Central memory CD4-positive, alpha-beta T cell (primary cell): ENCODE measurements at places on chromosomes 1 and 21.

DNA sequence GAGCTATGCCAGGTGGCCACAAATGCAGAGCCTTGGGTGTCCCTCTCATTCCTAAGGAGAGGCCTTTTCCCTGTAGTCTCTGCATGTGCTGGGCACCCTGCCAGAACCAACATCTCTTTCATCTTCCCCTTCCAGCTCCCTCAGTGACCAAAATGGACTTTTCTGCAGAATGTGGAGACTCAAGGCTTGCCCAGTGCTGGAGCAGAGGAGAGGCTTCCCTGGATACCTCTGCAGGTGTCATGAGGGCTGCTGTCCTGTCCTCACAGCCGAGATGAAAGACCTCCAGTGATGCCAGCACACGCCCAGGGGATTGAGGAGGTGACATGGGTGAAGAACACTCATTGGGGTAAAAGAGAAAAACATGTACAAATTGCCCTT lies 347.0 kb upstream of the AJAP1 start:
- no peak for DNase-seq

DNA sequence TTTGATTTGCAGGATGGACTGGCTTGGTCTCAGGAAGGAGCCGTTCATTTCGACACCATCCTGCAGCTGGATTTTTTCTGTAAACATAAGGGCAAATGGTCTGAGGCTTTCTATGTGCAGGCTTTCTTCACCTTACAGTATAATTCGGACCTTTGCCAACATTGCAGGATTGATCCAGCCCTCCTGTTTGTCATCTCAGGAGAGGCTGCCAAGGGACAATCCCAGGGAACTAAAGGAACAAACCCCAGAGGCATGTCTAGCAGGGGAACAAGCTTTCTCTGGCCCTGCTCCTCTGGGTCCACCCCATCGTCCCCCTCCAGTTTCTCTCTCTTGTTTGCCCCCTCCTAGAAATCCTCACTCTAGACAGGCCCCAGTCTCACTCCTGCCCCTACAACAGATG lies 24.8 kb upstream of the GBP6 start:
- no peak for DNase-seq

DNA sequence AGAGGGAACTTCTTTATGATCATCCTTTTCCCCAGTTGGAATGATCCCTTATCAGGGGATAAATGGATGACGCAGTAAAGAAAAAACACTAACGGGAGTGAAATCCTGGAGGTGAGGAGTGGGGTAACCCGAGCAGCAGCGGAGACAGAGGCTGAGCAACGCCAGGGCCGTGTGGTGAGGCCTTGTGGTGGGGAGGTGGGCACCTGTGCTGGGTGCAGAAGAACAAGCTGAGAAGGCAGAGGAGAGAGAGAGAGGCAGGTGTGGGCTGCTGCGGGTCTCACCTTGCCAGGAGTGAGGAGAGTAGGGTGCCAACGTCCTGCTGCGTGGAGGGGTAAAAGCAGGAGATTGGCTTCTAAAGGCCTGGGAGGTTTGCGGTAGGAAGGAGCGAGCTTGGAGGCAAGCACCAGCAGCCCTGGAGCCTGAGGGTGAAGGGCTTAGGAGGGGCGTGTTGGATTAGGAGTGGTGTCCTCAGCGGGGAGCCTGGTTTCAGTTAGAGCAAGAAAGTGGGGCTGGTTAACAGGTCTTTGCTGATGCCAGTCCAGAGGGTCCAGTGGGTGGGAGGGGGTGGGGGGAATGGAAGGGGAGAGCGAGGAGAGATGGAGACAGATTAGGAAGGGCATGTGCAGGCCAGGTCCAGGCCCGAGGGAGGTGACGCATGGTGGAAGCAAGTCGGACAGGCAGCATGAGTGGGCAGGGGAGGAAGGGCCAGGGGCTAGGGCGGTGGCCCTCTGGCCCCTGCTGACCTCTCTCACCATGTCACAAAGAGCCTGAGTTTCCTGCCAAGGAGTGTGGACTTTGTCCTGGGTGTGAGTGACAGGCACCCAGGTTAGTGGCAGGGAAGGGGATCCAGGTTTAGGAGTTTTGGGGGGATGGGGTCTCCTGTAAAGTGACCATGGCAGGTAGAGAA lies 36.7 kb upstream of the LHX4 start:
- no peak for DNase-seq

DNA sequence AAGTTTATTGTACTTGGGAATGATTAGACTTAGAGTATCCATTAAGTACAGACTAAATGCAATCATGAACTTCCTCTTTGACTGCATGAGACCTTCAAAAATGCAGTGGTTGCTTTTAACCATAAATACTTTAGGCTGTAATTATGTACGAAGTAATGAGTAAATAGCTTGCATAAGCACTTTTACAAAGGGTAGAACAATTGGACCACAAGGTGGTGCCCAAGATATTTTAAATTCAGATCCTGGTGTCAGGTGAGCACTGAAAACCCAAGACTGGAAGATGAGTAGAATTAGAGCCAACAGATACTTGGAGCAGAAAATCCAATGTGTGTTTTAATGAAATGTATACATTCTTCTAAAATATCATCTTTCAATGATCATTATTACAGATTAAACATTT lies 43.4 kb upstream of the RHOU start:
- peak; percentile 24 for DNase-seq

- no peak for DNase-seq
These were observed 135.9 kb downstream of the ACBD6 start for GRCh38 chr1:180366371-180367068.

- DNase-seq = no peak
These were observed 48.3 kb downstream of the IGSF21 start for GRCh38 chr1:18155881-18156385.

DNA sequence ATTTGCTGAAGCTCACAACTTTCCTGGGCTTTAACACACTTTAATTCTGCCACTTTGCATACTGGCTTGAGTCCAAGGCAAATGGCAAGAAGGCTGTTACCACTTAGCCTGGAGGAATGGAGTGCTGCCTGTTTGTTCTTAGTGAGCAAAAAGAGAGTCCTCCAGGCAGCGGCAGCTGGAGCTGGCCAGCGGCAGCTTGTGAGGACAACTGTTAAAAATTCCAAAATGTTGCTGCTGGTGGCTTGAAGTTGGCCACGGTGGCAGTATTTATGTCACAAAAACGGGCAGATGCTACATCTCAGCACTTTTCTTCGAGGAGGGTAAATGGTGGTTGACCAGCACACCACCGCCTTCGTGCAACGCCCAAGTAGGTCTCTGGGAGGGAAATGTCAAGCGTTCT lies 27.3 kb downstream of the STPG1 start:
- DNase-seq = no peak

DNA sequence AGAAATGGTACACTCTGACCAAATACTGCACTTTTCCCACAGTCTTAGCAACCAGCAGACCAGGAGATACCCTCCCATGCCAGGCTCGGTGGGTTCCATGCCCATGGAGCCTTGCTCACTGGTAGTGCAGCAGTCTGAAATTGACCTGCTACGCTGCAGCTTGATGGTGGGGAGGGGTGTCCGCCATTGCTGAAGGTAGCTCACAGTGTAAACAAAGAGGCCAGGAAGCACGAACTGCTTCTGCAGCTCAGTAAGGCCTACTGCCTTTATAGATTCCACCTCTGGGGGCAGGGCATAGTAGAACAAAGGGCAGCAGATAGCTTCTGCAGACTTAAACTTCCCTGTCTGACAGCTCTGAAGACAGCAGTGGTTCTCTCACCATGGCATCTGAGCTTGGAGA lies 12.3 kb upstream of the IFI44L start:
- no peak for DNase-seq

DNA sequence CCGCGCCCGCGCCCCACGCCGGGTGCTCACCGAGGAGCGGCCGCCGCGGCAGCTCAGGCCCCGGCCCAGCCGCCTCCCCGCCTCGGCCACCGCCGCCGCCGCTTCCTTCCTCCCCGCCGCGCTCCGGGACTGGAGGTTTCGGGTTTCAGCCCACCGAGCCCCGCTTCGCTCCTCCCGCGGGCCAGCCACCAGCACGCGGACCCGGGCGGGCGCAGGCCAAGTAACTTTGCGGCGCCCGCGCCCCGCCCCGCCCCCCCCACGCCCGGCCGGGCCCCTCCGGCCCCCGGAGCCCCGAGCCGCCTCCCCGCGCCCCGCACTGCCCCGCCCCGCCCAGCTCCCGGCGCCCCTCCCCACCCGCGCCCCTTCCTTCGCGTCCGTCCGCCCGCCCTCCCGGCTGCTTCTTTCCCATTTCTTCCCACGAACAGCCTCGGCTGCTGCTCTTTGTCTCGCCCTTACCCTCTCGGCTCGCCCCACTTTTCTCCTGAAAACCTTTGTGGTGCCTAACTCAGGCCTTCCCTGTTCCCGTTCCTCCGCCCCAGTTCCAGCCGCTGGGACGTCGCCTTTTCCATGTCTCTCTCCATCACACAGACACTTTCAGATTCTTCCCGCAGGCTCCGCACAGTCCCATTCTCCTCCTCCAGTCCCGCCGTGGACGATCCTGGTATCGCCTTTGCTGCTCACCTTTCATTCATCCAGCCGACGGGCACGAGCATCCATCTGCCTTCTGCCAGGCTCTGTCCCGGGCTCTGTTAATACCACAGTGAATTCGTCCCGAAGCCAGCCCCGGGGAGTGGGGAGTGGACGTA lies at the start of gene GPR161:
GPR161 (minus strand) TSS at position 222 of the 806 bp plus-strand sequence. CDS start 32,080 bp downstream, outside the sequence.
- DNase-seq = peak; percentile 3

GRCh38 chr1:7671676-7672075 lies 99.4 kb upstream of the VAMP3 start:
- no peak for DNase-seq

GRCh38 chr1:2495026-2495425 lies 18.9 kb downstream of the PLCH2 start:
- no peak for DNase-seq

- DNase-seq = no peak
These were observed 10.2 kb downstream of the SH3BP5L start for GRCh38 chr1:248815407-248816034.

DNA sequence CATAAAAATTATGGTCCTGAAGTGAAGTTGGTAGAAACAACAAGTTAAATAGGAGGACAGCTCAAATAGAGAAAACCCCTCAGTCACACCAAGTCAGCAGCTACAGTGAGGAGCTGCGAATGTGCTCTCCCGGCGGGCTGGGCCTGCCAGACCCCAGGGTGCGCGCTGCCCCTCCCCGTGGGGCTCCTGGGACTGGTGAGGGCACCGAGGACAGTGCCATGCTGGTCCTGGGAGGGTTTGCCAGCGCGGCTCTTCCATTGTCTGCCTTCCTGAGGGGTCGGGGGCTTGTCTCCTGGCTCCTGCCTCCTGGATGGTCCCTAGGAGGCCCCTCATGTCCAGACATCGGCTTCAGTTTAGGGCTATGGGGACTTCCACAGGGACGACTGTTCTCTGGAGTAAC lies 121.8 kb downstream of the PCBP3 start:
- no peak for DNase-seq

DNA sequence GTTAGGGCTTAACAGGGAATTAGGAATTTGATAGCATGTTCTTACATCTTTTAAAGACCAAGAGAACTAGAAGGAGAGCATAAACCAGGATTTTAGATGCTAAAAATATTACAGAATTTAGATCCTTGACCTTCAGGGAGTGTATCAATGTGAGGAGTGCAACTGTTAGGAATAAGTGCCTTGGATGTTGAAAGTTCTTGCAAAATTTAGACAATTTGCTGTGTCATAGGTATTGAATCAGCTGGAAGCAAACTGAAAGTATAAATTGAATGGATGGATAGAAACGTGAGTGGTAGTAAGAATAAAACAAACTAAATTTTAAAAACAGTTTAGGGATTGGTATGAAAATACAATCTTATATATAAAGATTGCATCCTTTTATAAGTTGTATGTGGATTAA lies 27.7 kb downstream of the PPP1R12B start:
- DNase-seq = no peak

GRCh38 chr1:158840236-158840635 lies 9.1 kb downstream of the MNDA start:
- DNase-seq = no peak

- DNase-seq = no peak
These were observed 15.3 kb downstream of the UCK2 start for GRCh38 chr1:165842671-165843129.

DNA sequence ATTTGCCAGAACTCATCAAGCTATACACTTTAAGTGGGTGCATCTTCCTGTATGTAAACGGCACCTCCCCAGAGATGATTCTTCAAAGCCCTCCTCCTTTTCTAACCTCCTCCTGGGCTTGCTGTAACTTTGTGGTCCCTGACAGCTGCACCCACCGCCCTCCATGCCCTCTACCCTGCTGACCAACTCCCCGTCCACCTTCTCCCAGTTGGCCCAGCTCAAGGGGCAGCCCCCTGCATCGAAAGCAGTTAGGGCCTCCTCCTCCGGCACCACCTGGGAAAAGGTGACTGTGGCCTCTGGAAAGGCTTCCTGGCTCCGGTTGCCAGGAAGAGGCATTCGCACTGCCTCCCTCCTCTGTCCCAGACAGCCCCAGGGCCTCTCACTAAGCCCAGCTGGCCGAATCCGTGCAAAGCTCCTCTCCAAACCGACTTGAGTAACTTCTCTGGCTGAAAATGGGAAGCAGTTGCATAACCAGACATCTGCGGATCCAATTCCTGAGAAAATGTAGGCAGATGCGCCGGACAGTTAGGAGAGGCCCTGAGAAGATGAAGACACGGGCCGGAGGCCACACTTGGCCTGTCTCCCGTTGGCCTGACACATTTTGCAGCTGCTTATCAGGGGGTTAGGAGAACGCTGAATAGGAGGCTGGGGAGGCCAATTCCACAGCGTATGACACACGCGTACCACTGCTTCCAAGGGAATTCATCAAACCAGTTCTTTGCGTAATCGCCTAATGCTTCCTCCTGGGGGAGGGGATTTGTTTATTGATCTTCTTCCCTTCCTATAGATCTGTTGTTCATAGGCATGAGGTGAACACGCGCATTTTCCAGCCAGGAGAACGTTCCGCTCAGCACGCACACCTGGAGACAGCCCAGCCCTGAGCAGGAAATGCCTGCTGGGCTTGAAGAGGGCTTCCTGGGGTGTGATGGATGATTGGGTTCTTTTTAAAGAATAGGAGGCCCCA lies 48.7 kb upstream of the COL6A2 start:
- no peak for DNase-seq

DNA sequence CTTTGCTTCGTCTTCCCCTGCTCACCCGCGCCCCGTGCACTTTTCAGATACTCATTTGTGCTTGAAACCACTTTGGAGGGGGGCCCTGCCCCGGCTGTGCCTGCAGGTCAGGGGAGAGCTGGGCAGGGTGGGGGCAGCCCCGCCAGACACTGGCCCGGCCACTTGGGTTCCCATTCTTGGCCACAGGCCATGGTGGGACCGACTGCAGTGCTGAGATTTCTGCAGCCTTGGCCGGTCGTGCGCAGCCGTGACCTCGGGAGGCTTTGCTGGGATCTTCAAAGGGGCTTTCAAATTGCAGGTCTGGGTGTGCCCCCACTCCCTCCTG lies 54.5 kb upstream of the TTC34 start:
- no peak for DNase-seq

DNA sequence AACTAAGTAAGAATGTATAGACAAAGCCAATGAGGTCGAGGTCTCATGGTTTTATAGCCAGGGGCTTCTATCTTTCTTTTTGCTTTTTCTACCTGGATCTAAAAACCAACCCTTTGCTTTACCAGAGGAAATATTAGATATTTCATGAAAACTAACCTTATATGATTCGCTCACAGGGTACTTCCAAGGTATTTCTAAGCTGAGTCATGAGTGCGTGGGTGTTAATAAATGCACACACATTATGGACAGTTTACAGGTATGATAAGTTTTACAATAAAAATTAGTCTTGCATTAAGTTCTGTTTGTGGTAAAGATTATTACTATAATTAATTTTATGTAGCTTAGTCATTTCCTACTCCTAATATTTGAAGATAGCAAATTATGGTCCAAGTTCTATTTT lies 217.2 kb downstream of the CHRM3 start:
- DNase-seq = no peak
